ENCODE measurements at places on chromosomes 5 and 9.

GRCh38 chr9:75499812-75500211, 390.7 kb upstream of the PCSK5 start:
- no peak for DNase-seq

GRCh38 chr9:120777229-120777628, 16.0 kb downstream of the FBXW2 start:
- DNase-seq = no peak

DNA sequence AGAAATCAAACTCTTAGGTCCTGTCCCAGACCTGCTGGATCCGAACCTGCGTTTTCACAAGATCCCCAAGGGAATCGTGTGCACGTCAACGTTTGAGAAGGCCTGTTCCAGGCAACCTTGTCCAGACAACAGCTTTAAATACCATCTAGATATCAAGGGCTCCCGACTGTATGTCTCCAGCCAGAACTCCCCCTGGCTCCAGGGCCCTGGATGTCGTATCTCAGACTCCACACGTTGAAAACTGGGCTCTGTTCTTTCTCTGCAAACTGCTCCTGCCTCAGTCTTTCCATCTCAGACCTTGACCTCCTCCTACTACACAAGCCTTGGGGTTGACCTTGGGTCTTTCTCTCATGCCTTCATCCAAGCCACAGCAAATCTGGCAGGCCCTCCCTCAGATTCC, 5.8 kb upstream of the ENG start:
- no peak for DNase-seq

- no peak for DNase-seq
Observed at GRCh38 chr5:19047277-19047676, 940.7 kb downstream of the CDH18 start.

DNA sequence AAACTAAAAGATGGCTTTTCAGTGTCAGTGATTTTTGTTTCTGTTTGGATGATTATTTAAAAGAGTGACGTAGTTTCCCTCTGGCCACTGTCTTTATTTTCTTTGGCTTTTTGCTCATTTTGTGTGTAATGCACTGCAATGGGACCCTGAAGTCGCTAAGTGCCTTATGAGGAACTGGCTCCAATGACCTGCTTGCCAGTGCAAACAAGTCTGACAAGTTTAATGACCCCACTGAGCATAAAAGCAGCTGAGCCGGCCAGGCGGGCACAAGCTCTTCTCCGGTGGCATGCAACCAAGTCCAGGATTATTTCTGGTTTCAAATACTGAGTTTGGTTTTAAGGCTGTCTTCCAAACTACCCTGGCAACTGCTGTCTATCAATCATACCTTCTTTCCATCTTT, 15.6 kb upstream of the GNA14 start:
- no peak for DNase-seq

DNA sequence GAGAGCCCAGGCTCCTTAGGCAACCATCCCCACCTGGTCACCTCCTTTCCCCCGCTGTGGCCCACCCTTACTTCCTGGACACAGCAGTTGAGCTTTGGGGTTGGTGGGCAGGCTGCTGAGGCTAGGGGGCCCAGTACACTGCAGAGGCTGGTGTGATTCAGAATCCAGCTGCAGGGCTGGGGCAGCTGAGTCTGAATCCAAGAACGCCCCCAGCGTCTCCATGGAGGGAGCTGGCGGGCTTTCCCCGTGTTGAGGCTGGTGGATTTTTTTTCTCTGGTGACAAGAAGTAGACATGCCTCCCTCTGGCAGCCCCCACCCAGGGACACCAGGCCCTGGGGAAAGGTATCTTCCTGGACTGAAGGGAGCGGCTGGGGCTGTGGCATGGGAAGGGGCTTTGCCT, 104.8 kb downstream of the RXRA start:
- DNase-seq = no peak

DNA sequence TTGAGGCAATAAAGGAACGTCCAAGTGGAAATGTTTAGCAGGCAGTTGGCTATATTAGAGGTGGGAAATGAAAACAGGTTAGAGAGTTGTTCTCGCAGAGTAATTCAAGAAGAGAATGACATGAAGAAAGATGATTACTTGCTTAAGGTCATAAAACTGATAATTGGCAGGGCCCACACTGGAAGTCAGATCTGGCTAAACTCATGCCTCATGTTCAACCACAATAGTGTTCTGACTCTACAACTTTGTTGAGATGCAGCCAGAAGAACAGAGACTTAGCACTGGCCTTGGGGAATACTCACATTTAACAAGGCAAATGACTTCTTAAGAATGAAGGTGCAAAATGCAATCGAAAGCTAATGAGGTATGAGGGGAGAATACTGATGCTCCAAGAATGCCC, 27.2 kb upstream of the TNFSF8 start:
- DNase-seq = no peak

DNA sequence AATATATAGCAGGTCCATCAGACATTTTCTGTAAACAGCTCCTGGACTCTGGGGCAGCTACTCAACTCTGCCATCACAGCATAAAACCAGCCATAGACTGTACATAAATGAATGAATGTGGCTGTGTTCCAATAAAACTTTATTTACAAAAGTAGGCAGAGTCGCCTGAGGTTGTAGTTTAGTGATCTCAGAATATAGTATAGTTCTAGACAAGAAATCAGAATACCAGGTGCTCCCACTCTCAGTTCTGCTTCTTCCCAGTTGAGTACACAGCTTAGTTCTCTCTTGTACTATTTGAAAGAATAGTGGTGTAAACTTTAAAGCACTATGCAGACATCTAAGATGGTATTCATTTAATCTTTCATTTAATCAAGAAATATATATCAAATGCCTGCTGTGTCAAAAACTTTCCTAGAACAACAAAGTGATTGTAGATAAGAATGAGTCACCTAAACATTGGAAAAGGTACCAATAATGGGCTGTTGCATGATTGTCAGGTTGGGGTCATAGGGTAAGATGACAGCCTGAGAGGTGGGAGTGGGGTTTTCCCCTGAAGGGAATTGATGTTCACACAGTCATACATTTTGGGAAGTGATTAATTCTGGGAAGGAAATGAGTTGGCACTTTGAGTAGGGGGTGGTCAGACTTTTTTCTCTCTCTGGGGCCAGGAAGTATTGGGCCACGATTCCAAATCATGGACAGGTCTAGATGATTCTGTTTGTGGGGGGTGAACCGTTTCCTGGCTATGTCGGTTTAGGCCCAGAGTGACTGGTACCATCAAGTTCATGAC, 37.0 kb downstream of the TNFSF8 start:
- DNase-seq = no peak

DNA sequence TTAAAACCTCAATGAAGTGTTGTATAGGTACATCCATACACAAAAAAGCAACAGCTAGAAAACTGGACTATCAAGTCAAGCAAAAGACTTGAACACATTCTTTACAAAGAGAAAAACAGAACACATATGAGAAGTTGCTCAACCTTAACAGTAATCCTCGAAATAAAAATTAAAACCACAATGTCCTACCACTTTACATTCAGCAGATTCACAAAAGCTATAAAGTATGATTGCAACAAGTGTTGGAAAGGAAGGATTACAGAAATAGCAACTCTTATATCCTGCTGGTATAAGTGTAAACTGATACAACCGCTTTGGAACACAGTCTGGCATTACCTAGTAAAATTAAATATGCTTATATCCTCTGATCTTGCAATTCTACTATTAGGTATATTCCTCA, 28.5 kb upstream of the GOLGA1 start:
- no peak for DNase-seq

- no peak for DNase-seq
Observed at GRCh38 chr9:72554221-72554641, 32.8 kb downstream of the TMC1 start.

DNA sequence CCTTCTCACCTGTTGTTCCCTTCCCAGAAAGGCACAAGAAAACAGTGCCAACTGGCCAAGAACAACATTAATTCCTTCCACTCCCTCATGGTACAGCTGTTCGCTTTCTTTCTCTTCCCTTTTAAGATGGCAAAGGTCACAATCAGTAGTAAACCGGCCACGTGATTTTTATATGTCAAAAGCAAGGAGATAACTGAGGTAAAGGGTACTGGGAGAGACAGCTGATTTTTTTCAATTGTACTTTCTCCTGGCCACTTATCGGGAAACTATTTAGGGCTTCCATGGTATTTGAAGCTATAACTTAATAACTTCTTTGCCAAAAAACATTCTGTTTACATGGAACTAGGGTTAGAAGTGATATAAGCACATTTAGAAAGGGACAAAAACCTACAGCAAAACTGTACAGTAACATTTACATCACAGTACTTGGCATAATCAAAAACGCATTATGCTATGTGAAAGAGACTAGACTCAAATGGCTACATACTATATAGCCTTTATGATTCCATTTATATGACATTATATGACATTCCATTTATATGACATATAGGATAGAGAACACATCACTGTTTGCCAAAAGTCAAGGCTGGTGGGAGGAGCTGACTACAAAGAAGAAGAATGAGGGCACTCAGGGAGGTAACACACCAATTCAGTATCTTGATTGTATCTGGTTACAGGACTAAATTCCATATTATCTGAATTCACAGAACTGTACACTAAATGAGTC, 24.8 kb downstream of the PLPP1 start:
- DNase-seq = no peak

GRCh38 chr5:150621301-150621700, 19.2 kb upstream of the SYNPO start:
- no peak for DNase-seq

- DNase-seq = no peak
Observed at GRCh38 chr5:113683211-113683610, 169.7 kb downstream of the YTHDC2 start.

DNA sequence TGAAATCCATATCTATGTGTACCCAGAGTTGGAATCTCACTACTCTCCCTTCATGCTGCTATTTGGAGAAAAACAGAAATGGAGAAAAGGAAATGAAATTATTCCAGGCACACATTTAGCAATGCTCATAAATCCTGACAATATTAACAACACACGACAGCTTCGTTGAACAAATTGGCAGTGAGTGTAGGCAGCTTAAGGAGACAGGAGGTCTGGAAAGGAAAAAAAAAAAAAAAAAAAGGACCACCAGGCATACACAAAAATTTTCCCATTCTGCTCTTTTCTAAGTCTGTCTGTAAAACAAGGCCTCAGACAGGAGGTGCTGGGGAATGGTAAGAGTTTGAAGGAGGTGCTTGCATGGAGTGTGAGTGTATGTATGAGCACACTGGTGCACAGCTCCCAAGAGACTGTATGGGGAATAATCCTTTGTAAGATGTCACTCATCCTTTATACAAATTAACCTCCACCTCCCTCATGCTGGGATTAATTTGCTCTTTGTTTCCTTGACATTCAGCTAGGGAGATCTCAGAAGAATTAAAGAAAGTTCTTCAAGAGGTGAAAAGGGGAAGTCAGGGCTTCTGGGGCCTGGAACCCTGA, 78.9 kb downstream of the ASTN2 start:
- DNase-seq = no peak

DNA sequence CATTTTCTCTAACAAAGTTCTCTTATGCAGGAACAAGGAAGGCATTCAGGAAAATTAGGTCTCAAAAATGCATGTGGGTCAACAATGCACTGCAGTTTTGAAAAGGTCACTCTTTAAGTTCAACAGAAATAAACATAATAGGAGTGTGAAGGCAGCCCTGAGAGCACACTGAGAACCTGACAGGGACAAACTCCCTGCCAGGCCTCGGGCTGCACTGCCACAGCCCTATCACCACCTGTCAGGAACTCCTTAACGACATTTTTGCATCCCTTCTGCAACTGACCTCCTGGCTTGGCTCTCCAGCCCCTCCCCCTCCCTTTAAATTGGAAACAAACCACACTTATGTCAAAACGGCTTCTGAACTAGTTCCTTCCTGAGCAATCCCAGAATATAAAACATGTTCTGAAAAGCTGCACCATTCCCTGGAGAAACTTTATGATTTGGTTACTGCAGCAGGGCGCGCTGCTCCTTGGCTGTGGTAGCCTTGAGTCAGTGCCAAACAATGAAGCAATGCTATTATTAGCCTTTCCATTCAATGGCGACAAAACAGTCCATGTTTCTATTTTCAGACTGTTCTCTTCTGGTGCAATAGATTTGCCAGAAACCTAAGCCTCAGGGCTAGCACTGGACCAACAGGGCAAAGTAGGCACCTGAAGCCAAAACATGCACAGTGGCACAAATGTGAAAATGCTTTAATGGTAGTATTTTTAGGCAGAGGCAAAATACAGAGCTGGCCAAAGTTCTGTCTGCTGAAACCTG, 160.1 kb upstream of the ZNF608 start:
- DNase-seq = no peak

GRCh38 chr5:13708432-13708831, 236.1 kb downstream of the DNAH5 start:
- no peak for DNase-seq

GRCh38 chr5:177425801-177426565, 493 bp upstream of the GRK6 start:
- DNase-seq = peak; percentile 97

DNA sequence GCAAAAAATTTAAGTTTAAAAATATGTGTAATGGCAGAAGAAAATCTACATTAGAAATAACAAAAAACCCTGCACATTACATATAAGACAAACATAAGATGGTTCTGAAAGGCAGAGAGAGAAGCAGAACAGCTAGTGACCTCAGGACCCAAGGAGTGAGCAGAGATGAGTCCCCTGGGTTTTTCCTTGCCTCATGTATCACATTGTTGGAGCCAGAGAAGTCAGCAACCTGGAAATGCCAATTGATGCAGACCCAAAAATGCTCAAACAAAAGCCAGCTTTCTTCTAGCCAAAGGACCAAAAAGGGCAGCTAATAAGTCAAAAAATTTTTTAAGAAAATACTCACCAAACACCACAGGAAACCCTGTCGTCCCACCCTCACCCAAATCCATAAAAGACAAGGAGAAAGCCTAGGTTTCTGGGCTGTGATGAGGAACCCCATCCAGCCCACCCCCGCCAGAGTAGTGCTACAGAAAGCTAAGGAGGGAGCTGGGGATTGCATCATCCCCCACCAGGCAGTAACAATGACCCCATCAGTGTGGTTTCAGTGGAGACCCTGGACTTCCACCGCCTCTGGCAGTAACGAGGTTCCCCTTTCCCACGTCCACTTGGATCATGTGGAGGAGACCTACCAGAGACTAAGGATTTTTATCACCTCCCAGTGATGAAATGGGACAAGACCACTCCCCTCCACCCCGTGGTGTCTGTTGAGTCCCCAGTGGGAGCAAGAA, 17.6 kb downstream of the DENND1A start:
- DNase-seq = no peak

- no peak for DNase-seq
Observed at GRCh38 chr9:83013867-83014605, 48.9 kb downstream of the RASEF start.

- no peak for DNase-seq
Observed at GRCh38 chr9:36046923-36047322, 10.2 kb downstream of the RECK start.

All from stimulated activated CD4-positive, alpha-beta T cell treated with anti-CD3 and anti-CD28 coated beads, Interleukin-1b, Interleukin-23, amount 100 ng/mL, for 4 hours (primary cell).